ENCODE measurements at places on chromosomes 5 and 9.

DNA sequence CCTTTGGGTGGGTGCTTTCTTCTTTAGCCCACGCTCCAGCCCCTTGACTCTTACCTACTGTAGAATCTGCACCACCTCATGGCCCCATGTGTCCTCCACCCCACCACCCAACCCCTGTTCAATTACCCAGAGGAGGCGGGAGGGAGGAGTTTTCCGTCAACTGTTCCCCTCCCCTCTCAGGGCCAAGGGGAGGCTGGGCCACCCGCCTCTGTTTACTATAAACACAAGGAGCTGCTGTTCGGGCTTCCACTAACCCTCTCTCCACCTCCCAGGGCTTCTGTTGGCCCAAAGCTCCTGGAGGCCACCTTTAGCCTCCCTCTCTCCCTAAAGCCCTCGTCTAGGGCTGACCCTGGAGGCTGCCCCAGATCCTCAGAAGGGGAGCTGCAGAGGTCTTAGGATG is 59.2 kb downstream of the FOXI1 start:
- no peak for DNase-seq

DNA sequence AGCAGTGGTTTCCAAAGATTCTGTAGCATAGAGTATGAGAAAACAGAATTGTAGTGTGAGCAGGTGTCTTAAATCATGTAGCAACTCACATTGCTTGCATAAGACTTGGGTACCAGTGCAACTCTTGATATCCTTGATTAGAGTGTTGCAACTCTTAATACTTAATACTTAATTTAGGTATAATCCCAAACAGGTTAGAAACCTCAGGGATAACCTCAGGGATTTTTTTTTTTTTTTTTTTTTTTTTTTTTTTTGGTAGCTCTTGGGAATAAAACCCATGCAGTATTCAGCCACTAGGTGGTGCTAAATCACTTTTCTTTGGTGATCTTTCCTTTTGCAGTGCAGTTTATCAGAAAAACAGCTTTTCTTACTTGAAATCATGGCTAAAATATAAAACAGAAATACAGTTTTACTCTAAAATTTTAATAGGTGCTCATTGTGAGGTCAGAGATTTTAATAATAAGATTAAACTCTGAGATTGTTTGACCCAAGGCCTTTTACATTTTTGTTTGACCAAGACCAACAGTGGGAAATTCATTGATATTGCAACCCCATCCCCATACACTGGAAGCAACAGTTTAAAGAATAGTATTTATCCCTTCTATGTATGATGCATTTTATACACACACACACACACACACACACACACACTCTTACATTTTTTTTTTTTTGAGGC is 55.3 kb downstream of the ERAP1 start:
- peak; percentile 38 for DNase-seq

DNA sequence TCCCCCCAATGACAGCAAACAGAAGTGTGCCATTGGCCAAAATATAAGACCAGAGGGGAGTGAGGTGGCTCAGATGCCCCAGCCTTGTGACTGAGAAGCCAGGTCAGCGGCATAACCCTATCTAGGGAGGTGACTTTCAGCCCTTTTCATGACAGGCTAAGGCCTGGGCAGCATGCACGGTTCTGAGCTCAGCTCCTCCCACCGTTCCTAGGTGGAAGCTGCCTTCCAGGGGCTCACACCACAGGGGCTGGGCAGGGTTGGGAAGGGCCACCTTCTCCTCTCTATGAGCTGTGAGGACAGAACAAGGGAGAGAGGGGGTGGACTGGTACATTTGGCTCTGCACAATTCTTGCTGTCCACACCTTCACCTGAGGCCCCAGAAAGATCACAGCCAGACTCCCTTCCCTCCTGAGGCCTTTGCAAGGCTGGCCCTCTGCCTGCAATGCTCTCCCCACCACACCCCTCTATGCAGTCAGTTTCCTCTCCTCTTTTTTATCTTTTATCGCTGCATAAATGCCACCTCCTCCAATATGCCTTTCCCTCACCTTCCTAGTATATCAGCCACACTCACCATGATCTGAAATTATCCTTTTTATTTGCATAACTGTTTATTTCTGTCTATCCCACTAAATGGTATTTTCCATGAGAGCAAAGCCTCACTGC is 5.1 kb upstream of the EGR1 start:
- DNase-seq = no peak

DNA sequence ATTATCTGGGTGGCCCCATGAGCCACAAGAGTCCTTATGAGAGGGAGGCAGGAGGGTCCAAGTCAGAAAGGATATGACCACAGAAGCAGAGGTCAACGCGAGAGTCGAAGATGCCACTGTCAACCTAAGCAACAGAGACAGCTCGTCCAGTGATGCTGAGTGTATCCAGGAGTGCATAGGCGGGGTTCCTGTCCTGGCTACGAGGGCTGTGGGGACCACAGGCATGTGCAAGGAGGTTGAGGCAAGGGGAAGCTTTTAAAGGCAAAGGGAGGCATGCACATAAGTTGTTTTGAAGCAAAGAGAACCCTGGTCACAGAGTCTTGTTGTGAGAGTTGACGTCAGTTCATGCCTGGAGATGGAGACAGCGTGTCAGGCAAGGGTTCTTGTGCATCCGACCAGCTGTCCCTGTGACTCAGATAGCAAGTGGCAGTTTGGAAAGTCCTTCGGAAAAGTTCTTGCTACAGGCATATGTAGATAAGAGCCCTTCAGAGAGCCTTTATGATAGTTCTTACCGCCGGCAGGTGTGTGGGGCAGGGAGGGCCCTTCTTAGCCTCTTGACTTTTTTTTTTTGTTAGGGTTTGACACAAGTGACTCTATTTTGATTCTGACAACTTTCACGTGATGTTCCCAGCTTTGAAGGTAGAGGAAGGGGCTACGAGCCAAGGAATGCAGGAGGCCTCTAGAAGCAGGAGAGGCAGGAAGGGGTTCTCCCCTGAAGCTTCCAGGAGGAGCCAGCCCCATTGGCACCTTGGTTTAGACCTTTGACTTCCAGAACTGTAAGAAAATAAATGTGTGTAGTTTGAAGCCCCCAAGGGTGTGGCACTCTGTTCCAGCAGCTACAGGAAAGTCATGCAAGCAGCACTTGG is 66.0 kb upstream of the FCN1 start:
- no peak for DNase-seq

GRCh38 chr5:10533226-10533625 is 30.6 kb upstream of the ANKRD33B start:
- DNase-seq = no peak

DNA sequence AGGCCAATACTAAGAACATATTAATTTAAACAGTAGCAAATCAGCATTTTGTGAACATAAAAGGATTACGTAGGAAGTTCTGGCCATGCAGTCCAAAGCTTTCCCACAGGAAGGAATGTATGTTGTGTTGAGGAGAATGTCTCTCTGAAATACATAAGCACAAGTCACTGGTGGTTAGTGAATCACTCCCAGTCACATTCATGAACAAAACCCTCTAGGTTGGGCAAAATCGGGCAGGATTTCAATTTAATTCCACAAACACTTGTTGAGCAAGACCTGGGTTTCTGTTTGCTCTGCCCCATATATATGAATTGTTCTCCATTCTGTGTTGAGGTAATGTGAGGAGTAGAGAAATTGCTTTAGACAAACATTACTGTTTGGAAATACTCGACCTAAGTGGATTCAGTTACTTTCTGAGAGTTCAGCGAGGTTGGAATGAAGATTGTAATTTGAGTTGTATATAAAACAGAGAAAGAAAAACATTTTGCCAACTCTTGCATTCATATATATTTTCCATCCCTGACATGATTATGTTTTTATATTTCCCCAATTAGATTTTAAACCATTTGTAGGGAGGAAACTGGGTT is 127.6 kb upstream of the RPS23 start:
- DNase-seq = no peak

DNA sequence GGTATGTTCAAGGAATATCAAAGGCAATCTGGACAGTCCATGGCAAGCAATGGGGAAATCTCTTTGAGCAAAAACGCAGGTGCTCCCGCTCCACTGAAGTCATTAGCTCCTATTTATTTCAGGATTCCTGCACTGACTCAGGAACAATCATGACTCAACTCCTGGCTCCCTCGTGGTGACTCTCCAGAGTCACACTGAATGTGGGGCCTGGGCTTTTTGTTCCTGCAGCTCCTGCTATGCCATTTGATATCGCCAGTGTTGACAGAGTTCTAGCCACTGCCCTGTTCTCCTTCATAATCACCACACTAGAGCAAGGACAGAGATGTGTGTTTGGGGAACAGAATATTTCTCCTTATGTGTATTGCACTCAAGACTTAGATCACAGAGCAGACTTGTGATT is 187.2 kb upstream of the ZNF462 start:
- no peak for DNase-seq

DNA sequence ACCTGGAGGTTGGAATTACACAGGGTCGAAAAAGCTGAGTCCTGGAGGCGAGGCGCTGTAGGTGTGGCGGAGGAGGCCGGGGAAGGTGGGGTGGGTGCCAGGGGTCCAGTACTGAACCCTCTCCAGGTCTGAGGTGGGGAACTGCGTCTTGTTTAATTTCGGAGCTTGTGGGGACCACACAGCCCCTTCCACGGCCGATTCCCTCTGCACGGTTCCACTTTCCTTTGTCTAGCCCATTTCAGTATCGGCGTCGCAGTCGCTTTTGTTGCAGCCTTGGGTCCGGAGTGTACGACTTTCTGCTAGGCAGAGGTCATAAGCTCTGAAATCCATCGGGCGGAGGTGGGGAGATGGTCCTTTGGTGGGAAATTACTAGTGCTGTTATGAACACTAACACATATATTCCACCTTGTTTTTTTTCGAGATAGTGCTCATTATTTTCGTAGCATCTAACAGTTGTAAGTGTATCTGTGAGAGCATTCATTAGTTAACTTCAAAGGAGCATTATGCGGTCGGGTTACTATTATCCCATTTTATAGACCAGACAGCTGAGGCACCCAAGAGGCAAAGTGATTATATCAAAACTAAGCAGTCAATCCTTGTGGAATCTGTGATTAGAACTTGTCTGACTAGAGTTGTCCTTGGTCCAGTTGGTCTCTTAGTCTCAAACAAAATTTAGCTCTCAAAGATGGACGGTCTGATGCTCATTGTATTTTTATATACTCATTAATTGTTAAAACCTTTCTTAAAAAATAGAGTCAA is 737 bp downstream of the RNF180 start:
- no peak for DNase-seq

DNA sequence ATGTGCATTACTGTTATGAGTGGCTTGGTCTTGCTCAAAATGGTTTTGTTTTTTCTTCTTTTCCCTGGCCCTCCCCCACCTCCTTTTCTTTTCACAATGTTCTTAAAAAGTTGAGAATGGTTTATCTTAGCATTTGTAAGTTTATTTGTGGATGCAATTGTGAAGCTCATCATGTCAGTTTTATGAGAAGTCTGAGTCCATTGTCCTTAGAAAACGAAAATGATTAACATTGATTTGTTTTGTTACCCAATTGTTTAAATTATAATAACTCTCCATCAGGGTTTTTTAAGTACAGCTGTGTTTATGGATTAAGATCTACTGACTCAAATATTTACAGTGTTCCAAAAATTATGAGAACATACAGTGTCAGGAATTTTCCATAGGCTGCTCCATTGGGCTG is 511.3 kb upstream of the PAPPA start:
- DNase-seq = no peak

Data from GM10248 (cell line).